ENCODE measurements at places on chromosomes 7 and 10.

DNA sequence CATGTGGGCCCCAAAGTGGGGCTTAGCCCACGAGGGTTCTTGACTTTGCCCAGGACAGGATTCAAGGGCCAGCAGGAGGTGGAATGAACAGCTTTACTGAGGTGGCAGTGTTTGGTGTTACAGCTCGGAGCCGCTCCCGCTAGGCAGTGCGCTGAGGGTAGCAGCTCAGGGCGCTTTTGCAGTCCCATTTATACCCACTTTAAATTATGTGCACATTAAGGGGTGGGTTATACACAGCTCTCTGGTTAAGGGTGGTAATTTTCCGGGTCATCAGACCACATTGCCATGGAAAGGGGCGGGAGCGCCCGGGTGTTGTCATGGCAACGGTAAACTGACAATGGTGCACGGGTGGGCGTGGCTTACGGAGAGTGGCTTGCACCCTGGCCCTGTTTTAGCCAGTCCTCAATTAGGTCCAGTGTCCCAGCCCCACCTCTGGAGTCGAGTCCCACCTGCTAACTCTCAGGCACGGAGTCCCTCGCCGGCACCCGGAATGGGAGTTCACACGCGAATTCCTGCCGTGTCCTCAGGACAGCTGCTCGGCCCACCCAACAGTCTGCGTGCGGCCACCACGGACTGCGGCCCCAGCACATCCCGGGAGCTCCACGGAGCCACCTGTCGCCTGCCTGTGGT is 58.2 kb upstream of the PDGFA start:
- no peak for DNase-seq

DNA sequence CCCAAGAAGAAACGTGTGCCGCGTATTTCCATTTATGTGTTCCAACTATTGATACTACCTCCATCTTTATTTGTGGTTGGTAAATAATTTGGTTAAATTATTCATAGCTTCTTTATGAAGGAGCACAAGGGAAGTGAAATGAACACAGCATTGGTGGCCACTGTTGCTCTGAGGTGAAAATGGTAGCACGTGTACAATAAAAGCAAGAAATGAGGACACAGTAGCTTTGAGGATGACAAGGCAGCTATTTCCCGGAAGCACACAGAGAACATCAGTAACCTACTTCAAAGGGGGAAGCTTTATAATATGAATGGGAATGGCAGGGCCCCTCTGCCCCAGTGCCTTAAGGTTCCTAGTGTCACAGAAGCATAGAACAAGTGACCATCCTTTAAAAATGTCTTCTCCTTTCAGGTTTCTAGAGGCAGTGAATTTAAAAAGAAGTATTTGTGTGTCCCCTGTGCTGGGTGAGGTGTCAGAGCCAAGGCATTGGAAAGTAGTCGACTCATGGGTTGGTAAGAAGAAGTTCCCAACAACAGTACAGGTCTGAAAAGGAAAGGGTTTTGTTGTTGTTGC is 78.8 kb downstream of the SGMS1 start:
- DNase-seq: no peak

DNA sequence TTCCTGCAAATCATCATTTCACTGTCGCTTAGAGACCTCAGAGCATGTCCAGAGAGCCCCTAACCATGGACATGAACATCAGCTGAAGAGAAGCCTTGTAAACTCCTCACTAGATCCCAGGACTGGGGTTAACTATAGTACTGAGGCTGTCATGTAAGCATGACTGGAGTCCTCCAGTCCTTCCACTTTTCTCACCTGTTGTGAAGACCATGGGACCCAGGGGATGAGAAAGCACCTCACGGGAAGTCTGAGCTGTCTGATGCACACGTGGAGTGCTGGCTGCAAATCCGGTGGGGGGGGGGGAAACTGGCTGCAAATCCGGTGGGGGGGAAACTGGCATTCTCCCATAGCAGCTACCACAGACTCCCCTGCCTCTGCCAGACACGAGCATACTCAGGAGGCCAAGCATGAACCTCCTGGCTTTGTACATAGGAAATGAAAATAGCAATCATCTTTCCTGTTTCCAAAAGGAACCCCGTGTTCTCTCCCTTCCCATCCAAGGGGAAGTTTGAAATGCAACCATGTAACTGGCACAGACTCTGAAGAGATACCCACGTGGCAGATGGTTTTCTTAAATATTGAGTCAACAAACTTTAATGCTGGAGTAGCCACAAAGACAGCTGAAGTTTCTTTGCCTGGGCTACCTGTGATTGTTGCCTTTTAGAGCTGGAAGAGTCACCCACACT is 261.4 kb downstream of the ZMYND11 start:
- DNase-seq: no peak

DNA sequence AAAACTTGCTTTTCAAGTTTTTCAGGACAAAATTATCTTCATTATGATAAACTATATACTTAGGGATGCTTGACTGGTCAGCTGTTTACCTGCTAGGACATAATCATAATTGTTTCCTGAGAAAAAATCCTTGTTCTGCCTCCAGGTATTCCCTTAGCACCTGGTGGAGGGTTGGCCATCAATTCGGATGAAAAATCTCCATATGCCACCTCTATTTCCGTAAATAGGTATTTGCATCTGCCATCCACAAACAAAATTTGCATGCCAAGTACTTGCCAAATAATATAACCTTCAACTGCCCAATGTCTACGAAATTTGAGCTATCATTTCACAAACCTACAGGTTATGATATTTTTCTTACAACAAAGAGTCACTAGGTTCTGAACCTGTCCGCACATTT is 126.2 kb downstream of the RNF133 start:
- DNase-seq: no peak

DNA sequence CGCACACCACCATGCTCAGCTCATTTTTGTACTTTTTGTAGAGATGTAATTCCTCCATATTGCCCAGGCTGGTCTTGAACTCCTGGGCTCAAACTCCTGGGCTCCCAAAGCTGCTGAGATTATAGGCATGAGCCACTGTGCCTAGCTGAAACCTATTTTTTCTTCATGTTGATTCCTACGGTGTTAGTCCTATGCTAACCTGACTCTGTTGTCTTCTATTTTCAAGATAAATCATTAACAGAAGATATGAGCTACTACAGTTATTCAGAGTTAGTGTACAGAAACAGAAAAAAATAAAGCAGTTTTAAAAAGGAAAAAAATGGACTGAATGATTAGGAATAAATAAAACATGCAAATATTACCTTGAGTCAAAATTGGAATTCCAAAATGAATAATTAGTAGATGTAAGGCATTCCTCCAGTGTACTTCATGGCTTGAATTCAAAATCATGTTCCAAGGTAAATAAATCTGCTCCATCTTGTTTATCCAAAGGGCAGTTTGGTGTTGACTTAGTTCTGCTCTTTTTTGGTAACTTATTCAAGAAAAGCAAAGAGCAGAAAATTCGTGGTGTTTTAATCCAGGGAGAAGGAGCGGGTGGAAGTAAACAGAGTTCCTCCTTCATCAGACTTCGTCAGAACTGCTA is 185.8 kb downstream of the CACNB2 start:
- no peak for DNase-seq

- no peak for DNase-seq
Observed at GRCh38 chr10:131792011-131792651, 108.7 kb upstream of the PPP2R2D start.

DNA sequence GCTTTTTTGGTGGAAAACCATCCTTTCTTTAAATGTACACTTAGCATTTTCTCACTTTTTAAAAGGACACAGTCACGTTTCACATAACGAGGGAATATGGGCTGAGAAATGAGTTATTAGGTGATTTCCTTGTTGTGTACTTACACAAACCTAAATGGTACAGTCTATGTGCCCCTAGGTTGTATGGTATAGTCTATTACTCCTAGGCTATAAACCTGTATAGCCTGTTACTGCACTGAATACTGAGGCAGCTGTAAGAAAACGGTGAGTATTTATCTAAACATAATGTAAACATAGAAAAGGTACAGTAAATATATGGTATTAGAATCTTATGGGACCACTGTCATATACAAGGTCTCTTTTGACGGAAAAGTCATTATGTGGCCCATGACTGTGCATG is 913.5 kb upstream of the GHITM start:
- DNase-seq: no peak

DNA sequence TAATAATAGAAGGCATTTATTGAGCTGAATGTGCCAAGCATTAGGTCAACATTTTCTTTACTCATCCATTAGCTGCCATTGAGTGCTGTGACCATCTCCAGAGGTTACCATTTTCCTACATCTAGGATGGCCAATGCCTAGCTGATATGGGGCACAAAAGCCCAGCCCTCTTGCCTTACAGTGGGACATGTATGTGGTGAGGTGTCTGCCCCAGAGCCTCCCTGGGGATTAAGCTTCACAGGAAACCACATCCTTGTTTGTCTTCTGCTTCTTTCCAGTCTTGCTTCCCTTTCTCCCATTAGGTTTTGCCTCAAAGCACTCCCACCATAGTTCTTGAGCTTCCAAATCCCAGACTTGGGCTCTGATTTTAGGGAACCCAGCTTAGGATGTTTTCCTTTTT is 258.7 kb downstream of the SORCS3 start:
- no peak for DNase-seq

DNA sequence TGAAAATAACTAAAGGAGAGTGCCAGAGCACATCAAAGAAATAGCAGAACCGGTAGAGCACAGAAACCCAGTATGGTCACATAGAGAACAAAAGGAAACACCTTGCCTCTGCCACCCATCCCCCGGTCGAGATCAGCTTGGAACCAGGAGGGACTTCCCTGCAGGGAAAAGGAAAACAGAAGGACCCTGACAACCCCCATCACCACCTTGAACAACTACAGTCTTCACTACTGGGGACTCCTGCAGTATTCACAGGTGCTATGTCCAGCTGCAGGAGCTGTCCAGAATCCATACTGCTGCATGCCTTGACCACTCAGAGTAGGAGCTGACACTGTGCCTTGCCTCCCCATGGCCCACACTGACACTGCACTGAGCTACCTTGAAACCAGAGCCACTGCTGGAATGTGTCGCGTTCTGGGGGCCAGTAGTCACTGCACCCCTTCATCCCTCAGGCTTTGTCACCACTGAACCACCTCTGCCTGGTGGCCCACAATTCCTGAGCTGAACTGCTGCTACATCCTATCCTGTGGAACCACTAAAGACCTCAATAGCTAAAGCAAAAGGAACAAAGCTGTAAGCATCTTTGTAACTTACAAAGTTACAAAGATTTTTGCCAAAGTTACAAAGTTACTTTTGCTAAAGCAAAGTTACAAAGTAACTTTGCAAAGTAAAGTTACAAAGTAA is 66.8 kb downstream of the TRIL start:
- DNase-seq: no peak

- no peak for DNase-seq
Observed at GRCh38 chr10:122419876-122420623, 34.4 kb upstream of the ARMS2 start.

DNA sequence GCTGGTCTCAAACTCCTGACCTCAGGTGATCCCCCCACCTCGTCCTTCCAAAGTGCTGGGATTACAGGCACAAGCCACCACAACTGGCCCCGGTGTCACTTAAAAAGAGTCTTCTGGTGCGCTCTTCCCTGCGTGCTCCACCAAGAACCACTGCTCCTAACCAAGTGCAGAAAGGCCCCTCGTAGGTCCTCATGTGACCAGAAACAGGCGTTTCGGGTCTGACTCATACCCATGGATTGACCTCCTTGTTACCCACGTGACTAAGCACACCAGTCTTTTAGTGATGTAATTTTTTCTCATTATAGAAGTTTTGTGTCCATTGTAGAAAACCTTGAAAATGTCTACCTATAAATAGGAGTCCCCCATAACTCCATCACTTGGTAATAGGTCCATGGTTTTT is 13.9 kb downstream of the FKBP6 start:
- no peak for DNase-seq

DNA sequence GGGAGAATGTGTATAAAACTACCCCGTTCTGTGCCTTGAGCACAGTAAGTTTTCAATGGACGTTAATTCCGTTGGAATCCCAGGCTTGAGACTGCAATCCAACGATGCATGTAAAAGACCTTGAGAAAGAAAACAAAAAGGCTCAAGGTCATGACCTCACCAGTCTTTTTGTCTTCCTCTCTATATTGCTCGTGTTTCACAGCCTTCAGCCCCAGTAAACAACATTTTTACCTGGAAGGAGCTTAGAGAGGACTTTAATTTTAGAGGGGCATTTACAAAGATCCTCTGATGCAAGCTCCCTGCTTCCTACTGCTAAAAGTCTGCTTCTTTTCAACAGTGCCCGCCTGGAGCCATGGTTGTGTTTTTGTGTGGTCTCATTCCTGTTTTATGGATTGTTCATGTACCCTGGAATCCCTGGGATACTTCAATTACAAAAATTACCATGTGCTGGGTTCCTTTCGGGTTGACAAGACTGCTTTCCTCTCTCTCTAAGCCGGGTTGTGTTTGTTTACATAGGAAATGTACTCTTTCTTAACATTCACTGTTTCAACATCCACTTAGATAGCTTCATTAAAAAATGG is 320.1 kb upstream of the NFE2L3 start:
- no peak for DNase-seq

- DNase-seq: no peak
Observed at GRCh38 chr7:79911420-79911819, 223.2 kb upstream of the GNAI1 start.

DNA sequence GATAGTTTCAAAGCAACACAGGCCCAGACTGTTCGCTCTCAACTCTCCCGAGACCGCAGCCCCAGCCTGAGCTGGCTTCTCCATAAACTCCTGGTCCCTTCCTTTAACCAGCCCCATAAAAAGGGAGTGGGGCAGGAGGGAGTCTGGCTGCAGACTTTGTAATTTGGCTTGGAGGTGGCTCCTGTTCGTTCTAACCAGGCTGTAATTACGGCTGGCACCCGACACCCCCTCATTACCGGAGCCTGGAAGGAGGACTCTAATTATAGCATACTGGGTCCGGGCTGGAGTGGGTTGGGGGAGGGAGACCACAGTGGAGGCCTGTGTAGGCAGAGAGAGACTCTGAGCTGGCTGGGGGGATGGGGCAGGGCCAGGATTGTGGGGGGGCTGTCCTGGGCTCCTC is 49.7 kb downstream of the UNC5B start:
- DNase-seq: no peak

DNA sequence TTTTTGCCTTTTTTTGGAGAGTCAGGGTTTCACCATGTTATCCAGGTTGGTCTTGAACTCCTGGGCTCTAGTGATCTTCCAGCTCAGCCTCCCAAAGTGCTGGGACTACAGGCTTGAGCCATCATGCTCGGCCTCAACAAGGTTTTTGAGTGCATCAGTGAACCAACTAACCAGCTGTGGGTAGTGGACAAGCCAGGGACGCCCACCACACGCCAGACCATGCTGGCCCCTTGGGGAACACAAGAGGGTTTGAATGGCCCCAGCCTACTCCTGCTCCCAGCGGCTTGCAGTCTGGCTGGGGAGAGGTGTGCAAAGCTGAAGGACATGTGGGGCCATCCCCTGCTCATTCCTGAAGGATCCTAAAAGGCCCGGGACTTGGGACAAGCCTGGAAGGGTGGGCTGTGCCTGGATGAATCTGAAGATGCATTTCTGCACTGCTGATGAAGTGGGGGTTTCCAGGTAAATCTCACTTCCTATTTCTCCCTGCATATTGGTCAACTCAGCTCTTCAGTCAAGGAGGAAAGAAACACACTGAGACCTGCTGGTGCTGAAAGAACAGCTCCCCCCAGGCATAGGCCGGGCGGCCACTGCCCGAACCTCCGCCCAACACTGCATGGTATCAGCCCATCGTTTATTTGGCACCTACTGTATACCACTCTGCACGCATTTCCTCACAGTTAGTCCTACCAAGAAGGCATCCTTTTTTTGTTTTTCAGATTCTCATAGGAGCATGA is 6.9 kb downstream of the MMD2 start:
- no peak for DNase-seq
